Stimulated activated CD4-positive, alpha-beta T cell treated with anti-CD3 and anti-CD28 coated beads, Interleukin-4, amount 100 ng/mL, for 24 hours (primary cell): ENCODE measurements at places on chromosomes 6 and 20.

GRCh38 chr6:5051394-5051793, 33.7 kb upstream of the PPP1R3G start:
- DNase-seq, result no peak

GRCh38 chr6:14110001-14110818, 7.4 kb upstream of the CD83 start:
- DNase-seq, result peak; percentile 42

- no peak for DNase-seq
Observed at GRCh38 chr6:26401389-26401986, 587 bp upstream of the BTN3A1 start.

- DNase-seq, result no peak
Observed at GRCh38 chr6:50007819-50008218, 14.0 kb downstream of the DEFB110 start.

- DNase-seq, result no peak
Observed at GRCh38 chr6:124535746-124536145, 426.5 kb upstream of the RNF217 start.

- DNase-seq, result no peak
Observed at GRCh38 chr20:23408957-23409356, 12.3 kb downstream of the NAPB start.

DNA sequence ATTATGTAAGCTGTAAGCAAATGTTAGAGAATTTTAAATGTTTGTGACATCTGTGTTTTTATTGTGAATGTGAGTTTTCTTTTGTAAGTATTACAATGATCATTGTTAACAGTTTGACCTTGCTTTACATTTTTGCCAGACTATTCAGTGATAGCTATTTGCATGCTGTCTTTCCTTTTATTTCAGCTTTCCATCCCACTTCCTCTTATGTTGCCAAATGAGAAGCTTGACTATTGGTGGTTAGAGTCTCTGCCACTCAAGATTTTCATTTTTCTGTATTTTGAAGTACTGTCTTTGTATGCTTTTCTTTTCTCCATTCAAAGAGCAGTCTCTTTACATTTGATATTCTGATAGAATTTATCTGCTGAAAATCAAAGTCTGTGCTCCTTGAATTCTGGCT, 104.1 kb downstream of the PRIM2 start:
- no peak for DNase-seq

DNA sequence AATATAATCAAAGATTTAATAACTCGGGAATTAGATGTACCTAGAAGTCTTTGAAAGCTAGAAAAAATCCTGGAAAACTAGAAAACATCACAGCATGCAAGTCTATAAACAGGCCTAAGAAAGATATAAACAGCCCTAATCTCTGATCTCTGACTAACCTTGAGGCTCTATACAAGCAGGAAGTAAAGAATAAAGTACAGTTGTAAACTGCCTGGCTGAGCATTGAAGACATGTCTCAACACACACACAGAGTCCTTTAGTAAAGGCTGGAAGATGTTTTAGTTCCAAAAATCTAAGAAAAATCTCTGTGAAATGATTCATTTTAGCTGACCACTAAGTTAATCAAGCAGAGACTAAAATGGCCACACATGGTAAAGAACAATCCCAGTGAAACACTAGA, 774.5 kb downstream of the EYS start:
- no peak for DNase-seq

DNA sequence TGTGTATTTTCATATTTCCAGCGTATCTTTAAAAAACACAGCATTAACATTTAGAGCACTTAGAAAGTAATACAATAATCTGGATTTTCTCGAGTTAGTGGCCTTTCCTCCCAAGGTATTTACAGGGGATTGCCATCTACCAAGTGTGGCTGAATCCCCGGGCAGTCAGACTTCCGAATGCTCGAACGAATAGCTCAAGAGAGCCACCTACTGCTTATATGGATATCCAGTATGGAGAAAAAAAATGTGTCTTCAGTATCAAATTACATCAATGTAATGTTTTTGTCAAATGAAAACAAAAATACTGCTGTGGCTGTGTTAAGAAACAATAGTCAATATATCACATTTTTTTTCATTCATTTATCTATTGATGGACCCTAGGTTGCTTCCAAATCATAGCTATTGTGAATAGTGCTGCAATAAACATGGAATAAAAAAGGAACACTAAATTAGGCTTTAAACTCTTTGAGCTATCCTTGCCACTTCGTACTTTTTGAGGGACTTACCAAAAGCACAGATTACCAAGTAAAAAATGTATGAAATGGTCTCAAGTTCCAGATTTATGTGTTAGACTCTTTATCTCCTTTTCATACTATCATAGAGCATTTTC, 654.5 kb upstream of the PTCHD4 start:
- no peak for DNase-seq

- DNase-seq, result no peak
Observed at GRCh38 chr20:23080521-23080920, 5.6 kb downstream of the CD93 start.

DNA sequence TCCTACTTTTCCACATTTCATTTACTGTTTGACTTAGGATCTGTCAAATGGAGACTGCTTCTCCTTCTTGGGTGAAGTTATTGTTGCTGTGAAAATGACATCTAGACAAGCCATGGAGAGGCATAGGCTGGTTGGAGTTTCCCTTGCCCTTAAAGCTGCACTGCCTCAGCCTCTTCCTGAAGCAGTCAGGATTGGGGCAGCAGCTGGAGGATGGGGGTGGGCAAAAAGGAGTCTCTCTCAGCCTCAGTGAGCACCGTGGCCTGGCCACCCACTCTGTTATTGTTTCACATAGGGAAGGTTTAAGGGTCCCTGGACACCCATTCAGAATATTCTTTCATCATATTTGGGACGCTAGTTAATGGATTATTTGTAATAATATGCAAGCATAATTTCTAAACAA, 7.7 kb upstream of the ZBTB24 start:
- no peak for DNase-seq

DNA sequence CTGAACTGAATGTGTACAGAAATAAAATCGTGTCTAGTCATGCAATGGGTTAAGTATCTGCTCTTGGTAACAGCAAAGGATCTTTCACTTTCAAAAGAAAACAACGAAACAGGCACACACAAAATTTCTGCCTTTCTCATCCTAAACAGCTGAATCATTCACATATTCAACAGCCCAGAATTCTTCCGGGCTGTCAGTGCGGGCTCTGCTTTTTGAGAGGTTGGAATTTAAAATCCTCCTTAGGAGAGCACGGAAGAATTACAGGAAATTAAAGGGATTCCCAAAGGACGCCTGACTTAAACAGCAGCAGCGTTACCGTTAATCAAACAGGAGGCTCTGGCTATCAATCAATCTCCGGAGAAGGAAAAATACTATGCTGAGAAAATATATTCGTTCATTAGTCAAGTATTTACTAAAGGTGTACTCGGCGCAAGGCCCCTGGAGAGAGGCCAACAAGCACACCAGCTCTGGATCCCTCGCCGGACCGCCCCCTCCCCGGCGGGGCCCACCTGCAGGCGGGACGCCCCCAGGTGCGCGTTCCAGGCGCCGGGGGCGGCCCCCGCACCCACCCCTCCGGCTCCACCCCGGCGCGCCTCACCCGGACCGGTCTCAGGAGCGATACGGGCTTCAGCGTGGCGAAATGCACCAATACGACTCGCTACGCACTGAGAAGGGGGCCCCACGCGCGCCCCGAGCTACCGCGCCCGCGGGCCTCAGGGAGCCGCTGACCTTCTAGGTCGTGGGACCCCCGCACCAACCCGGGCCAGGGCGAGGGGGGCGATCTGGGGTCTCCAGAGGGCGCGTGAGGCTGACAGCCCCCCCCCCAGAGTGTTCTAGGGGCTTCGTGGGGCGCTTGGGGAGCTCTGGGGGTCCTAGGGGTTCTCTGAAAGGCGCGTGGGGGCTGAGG, 1.0 kb downstream of the NAPB start:
- DNase-seq, result peak; percentile 53
